ENCODE measurements at places on chromosomes 3 and 15. TPM values are rescaled to one million over a fixed set of nuclear protein-coding genes. Genes with fewer than 3 reads are reported as not detected.

Gene MESP2
- total RNA-seq = not detected

Gene SLC9C1
- total RNA-seq = not detected

Gene TLR9
- 0.86 TPM for total RNA-seq

Gene IGF1R
- total RNA-seq = 39.4 TPM

Gene C3orf22
- total RNA-seq = not detected

Measured in activated naive CD4-positive, alpha-beta T cell treated with anti-CD3 and anti-CD28 coated beads, Interleukin-2, amount 50 U/mL, for 72 hours (primary cell).